Mesendoderm (in vitro differentiated cells): ENCODE measurements at places on chromosomes 12 and 14.

DNA sequence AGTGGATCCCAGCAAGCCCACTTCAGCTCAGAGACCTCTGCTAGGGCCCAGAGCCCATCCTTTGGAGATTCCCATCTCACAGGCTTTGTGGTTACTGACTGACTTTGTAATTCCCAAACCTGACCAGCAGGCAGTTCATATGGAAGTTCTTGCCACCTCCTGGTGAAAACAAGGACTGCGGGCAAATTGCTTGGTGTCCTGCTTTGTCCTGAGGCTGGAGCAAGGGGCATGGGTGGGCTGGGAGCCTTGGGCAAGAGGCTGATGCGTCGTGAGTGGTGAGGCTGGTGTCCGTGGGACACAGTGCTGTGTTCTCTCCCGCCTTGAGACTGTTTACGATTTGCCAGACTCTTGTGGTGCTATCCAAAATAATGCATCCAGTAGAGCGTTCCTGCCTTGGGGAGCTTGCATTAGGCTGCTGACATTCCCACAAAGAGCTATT lies 91.0 kb downstream of the LRRC74A start:
- no peak overlapping the region for H3K27ac ChIP-seq
- peak; percentile 95 for DNase-seq
- H3K4me1 ChIP-seq = peaks cover 25% of the 10 kb centered on the region
- no peaks in the 10 kb centered on the region for H3K27me3 ChIP-seq
- H3K4me3 ChIP-seq = no peak overlapping the region

GRCh38 chr14:64760916-64761315 lies 56.7 kb downstream of the PLEKHG3 start:
- no peak for DNase-seq
- H3K27ac ChIP-seq = no peak overlapping the region
- H3K36me3 ChIP-seq = no peaks in the 10 kb centered on the region
- no peak overlapping the region for H3K4me3 ChIP-seq
- no peaks in the 10 kb centered on the region for H3K27me3 ChIP-seq

DNA sequence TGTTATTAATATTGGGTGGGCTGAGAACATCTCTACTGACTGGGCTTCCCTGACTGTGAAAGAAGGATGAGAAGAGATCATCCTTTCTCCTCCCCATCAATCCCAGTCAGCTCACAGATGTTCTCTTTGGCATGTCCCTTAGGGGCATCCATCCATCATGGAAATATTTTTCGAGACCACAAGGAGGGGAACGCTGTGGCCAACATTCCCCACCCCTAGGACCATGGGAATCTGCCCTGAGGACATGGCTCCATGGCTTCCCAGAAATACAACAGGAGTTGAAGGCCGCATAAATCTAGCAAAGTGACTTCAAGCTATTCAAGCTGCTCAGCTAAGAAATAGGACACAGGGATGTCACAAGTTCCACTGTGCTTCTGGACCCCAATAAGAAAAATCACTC lies 456.8 kb downstream of the MED13L start:
- no peak overlapping the region for H3K4me3 ChIP-seq
- H3K27me3 ChIP-seq = no peaks in the 10 kb centered on the region
- H3K36me3 ChIP-seq = no peaks in the 10 kb centered on the region
- H3K27ac ChIP-seq = no peak overlapping the region

DNA sequence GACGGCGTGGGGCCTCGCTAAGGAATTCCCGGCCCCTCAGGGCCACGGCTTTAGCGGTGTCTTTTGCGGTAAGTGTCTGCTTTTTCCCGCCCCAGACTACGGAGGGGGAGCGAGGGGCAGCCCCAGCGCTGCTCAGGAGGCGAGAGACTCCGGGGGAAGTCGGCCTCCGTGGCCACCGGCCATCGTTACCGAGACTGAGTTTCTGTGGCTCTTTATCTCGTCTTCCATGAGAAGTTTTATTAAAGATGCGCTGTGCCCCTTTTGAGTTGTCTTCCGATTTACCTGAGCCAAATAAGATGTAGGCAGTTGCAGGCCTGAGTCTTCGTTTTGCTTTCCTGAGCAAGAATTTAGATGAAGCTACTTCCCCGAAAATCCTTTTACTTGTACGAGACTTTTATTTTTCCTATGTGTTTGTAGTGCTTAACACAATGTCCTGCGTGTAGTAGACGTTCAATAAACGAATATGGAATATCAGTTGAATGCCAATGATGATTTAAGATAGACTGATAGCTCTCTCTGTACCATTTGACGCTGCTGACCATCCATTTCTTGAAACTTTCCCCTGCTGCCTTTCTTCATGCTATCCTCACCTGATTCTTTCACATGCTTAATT lies 462 bp downstream of the SRP54 start:
- no peaks in the 10 kb centered on the region for H3K36me3 ChIP-seq
- peak overlapping the region; percentile 68 for H3K4me3 ChIP-seq
- no peak for DNase-seq

- DNase-seq = no peak
- H3K27ac ChIP-seq = no peak overlapping the region
- peaks cover 15% of the 10 kb centered on the region for H3K4me1 ChIP-seq
- H3K27me3 ChIP-seq = no peaks in the 10 kb centered on the region
- no peak overlapping the region for H3K4me3 ChIP-seq
- H3K36me3 ChIP-seq = no peaks in the 10 kb centered on the region
Measured at GRCh38 chr14:77088645-77089044, 9.4 kb upstream of the CIPC start.

DNA sequence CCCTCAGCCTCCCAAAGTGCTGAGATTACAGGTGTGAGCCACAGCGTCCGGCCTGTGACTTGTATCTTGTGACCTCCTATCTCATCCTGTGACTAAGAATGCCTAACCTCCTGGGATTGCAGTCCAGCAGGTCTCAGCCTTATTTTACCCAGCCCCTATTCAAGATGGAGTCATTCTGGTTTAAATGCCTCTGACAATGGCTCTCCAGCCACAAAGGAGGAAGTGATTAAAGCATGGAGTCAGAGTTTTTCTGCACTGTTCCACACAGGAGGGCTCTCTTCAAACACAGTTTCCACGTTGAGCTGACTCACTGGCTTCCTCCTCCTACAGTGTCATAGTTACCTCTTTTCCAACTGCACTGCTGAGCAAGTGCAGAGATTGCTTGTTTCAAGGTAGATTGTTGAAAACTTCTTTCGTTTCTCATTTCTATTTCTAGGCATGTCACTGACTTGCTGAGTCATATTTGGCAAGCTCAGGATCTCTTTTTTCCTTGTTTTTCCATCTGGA lies 383.8 kb downstream of the PCNX1 start:
- H3K27ac ChIP-seq = no peak overlapping the region
- H3K4me1 ChIP-seq = peaks cover 2% of the 10 kb centered on the region
- peak; percentile 8 for DNase-seq
- no peak overlapping the region for H3K4me3 ChIP-seq
- H3K27me3 ChIP-seq = no peaks in the 10 kb centered on the region

DNA sequence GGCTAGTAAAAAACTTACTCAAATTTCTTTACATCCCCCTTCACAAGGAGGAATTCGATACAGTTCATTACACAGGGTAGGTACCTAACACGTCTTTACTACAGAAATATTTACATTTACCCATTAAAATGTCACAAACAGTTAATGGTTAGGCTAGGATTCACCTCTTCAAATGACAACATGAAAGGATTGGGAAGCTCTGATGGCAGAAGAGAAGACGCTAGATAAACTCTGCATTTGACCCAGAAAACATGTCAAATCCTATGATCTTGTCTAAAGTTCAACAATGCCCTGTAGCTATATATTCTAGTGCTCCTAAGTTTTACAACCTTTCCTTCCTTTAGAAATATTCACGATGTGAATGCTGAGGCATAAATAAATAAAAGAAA lies 64.8 kb downstream of the DENND5B start:
- no peaks in the 10 kb centered on the region for H3K4me1 ChIP-seq
- no peaks in the 10 kb centered on the region for H3K27me3 ChIP-seq
- no peak overlapping the region for H3K4me3 ChIP-seq
- DNase-seq = no peak
- H3K27ac ChIP-seq = no peak overlapping the region
- H3K36me3 ChIP-seq = no peaks in the 10 kb centered on the region

- H3K36me3 ChIP-seq = no peaks in the 10 kb centered on the region
- no peak overlapping the region for H3K4me3 ChIP-seq
Measured at GRCh38 chr14:36866867-36867266, 205.2 kb downstream of the PAX9 start.

DNA sequence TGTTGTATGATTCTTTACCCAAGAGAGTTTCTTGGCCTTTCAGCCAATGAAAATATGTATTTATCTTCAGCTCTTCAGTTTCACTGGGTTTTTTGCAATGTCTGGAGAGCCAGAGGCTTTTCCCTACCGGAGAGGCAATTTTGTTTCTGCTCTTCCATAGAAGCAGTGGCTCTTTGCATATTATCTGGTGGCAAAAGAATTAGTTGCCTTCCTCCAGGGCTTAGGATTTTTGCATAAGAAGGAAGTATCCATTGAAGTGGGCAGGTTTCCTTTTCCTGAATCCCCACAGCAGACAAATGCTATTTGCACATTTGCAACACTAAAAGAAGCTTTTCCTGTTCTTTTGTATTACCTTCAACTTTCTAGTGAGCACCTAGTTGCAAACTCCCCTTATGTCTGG lies 75.2 kb downstream of the NTS start:
- H3K27me3 ChIP-seq = no peaks in the 10 kb centered on the region
